ENCODE measurements at places on chromosomes 5 and 9.

DNA sequence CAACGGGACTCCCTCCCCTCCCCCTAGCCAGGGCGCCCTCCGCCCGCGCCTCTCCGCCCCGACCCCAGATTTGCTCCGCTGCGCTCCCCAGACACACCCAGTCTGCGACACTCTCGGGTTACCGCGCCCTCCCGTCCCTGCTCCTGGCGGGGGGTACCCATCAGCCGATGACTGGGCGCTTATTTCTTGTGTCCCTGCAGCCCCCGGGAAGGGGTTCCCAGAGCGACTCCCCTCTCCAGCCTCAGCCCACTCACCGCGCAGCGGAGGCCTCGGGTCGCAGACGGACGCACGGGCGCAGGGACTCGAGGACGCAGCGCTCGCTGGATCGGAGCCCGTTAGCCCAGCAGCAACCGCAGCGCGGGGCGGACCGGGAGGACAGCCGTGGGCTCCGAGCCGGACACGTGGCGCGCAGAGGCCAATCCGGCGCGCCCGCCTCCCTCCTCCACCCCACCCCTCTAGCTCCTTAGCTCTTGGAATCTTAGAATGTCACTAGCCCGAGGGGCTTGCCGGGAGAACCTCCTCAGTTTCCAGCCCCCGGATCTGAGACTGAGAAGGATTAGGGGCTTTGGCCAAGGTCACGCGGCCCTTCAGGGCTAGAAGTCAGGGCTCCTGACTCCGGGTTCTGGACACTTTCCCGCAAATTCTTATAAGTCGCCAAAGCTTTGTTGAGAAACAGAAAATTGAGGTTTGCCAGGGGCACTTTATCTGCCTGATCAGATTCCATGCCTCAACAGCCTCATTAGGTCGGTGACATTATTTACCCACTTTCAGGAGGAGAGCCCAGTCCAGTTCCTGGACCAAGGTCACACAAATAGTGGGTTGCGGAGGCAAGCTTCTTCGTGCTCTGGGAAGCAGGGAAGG is at the start of gene ANXA6:
Gene ANXA6 (minus strand): TSS at position 354 of the 861 bp plus-strand sequence. CDS start 9,878 bp downstream, outside the sequence.
- peaks cover 41% of the 10 kb centered on the region for H3K4me1 ChIP-seq
- H3K27ac ChIP-seq: peak within 1 kb of the TSS; percentile 92
- DNase-seq: peak; percentile 79
- H3K27me3 ChIP-seq: no peaks in the 10 kb centered on the region
- H3K4me3 ChIP-seq: peak within 1 kb of the TSS; percentile 92

DNA sequence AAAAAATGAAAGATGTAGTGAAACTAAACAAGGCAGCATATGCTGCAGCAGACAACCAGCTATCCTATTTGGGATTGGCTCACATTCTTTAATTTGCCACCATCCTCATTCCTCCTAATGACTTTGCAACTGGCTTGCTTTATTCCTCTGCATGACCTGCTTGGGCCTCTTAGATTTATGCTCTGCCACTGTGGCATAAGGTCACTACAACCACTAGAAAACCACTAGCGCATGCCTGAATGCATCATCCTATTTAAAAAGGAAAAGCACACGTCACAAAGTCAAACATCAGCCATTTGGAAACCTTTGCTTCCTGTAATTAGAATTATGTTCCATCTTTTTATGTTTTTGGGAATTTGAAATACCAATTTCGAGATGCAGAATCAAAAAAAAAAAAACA is 40.8 kb upstream of the CCDC152 start:
- H3K27me3 ChIP-seq: peaks cover 25% of the 10 kb centered on the region
- H3K4me1 ChIP-seq: peaks cover 12% of the 10 kb centered on the region
- H3K27ac ChIP-seq: no peak overlapping the region
- no peaks in the 10 kb centered on the region for H3K36me3 ChIP-seq
- no peak overlapping the region for H3K4me3 ChIP-seq
- no peak for DNase-seq

- no peak overlapping the region for H3K27ac ChIP-seq
- H3K27me3 ChIP-seq: no peaks in the 10 kb centered on the region
- H3K36me3 ChIP-seq: no peaks in the 10 kb centered on the region
These were observed 218.5 kb downstream of the RANBP17 start for GRCh38 chr5:171080186-171080938.

GRCh38 chr5:138597661-138598400 is 22.6 kb upstream of the HSPA9 start:
- H3K27me3 ChIP-seq: peaks cover 79% of the 10 kb centered on the region
- no peak for DNase-seq
- H3K36me3 ChIP-seq: no peaks in the 10 kb centered on the region
- H3K4me1 ChIP-seq: peaks cover 2% of the 10 kb centered on the region
- H3K4me3 ChIP-seq: no peak overlapping the region

DNA sequence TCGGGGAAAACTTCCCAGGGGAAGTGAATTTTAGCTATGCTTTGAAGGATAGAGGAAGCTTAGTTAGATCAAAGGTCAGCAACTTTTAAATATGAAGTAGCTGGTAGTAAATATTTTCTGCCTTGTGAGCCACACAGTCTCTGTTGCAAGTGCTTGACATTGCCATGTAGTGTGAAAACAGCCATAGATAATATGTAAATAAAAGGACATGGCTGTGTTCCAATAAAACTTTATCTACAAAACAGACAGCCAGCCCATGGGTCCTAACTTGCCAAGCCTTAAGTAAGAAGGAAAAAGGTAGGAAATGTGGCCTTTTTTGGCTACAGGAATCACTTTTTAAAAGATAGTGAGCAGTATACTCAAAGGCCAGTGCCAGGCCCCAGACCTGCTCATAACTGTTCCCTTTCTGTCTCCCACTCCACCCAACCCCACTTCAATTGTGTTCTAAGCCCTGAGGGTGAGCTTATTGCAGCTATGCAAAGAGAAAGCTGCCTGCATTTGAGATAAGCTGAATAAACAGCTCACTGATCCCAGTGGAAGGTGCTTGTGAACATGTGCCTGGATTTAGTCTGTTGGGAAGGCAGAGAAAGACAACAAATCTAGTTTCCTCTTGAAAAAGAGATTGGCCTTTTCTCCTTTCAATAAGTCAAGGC is 113.0 kb upstream of the TRIM32 start:
- no peaks in the 10 kb centered on the region for H3K4me1 ChIP-seq
- no peaks in the 10 kb centered on the region for H3K36me3 ChIP-seq
- H3K27me3 ChIP-seq: no peaks in the 10 kb centered on the region
- H3K27ac ChIP-seq: no peak overlapping the region
- no peak overlapping the region for H3K4me3 ChIP-seq

DNA sequence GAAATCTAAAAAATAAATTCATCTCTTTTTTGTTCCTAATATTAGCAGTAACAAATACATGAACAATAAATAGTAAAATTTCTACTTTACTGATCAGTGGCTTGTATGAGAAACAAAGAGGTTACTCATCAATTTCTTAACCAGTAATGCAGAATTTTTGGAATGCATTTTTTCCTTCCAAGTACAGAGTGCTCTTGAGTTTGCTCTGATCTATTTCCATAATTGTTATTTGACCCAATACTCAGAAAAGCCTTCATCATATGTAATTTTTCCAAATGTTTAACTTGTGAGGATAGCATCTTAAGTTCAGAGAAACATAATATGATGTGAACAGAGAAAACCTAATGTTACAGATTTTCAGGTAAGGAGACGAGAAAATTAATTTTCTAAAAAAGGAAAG is 47.3 kb downstream of the FBN2 start:
- H3K36me3 ChIP-seq: no peaks in the 10 kb centered on the region
- H3K27me3 ChIP-seq: no peaks in the 10 kb centered on the region
- H3K4me3 ChIP-seq: no peak overlapping the region

- no peak overlapping the region for H3K4me3 ChIP-seq
- H3K27me3 ChIP-seq: no peaks in the 10 kb centered on the region
These were observed 138.2 kb downstream of the MVB12B start for GRCh38 chr9:126464694-126465441.

DNA sequence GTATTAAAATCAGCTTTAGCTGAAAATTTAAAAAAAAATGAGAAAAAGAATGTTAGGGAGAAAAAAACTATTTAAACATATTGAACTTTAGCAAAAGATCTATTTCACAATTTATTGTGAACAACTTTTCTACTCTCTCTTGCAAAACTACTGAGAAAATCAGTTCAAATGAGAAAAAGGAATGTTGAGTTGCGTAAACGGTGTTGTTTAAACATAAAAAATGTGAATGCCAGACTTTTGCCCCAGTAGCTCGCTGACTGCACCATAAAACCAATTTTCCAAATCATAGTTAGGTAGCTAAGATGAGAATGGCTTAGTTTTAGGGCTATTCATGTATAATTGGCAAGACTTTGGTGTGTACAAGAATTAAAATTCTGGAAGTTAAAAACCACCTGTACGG is 13.4 kb upstream of the RAD23B start:
- H3K36me3 ChIP-seq: no peaks in the 10 kb centered on the region
- no peak for DNase-seq
- H3K4me1 ChIP-seq: no peaks in the 10 kb centered on the region
- no peak overlapping the region for H3K4me3 ChIP-seq

DNA sequence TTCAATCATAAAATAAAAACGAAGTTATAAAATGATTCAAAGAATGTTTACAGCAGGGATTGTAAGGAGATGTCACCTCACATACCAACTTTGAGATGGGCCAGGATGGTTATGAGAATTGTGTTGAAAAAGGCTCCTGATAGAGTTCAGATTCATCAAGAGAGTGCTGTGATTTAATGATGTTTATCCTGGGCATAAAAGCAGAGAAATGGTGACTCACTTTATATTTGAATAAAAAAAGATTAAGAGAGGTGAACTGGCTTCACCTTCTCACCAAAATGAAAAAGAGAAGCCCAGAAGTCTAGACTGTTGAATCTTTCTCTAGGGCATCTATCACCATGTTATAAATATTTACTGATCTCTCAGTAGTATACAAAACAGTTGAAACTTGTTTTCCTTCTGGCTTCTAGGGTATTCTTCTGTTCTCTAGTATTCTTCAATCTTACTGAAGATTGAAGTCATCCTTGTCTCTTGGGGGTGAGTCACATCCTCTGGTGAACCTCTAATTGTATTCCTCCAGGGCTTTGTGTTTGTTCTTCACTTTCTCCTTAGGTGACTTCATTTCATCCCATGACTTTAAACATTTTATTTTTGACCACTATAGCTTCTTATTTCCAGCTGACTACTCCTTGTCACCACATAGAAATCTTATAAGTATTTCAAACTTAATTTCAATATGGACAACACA is 1237.3 kb upstream of the C9orf72 start:
- no peak overlapping the region for H3K4me3 ChIP-seq
- no peaks in the 10 kb centered on the region for H3K36me3 ChIP-seq
- no peak overlapping the region for H3K27ac ChIP-seq
- DNase-seq: no peak
- no peaks in the 10 kb centered on the region for H3K4me1 ChIP-seq

DNA sequence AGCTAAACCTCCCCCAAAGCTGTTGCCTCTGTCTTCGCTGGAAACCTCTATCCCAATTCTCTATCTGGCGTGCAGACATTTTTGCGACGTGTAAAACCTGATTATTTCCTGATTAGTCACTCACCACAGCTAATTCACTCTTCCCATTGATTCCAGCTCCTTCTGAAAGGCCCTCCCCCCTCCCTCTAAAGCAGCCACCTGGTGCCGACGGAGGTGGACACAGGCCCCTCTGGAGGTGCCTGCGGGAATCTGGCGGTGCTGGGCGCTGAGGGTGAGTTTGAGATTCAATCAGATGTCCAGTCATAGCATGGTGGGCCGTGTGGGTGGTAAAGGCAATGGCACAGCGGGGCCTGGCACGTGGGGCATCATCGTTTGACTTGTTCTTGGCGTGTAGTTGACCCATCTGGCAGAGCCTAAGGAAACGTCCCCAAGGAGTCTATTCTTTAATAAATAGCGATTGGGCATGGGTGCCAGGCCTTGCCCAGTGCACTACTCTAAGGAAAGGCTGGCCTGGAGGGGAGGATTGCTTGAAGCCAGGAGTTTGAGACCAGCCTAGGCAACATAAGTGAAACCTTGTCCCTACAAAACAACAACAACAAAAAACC is 271.1 kb upstream of the MVB12B start:
- no peaks in the 10 kb centered on the region for H3K4me1 ChIP-seq
- no peak overlapping the region for H3K4me3 ChIP-seq
- H3K27me3 ChIP-seq: peaks cover 25% of the 10 kb centered on the region
- H3K27ac ChIP-seq: no peak overlapping the region

DNA sequence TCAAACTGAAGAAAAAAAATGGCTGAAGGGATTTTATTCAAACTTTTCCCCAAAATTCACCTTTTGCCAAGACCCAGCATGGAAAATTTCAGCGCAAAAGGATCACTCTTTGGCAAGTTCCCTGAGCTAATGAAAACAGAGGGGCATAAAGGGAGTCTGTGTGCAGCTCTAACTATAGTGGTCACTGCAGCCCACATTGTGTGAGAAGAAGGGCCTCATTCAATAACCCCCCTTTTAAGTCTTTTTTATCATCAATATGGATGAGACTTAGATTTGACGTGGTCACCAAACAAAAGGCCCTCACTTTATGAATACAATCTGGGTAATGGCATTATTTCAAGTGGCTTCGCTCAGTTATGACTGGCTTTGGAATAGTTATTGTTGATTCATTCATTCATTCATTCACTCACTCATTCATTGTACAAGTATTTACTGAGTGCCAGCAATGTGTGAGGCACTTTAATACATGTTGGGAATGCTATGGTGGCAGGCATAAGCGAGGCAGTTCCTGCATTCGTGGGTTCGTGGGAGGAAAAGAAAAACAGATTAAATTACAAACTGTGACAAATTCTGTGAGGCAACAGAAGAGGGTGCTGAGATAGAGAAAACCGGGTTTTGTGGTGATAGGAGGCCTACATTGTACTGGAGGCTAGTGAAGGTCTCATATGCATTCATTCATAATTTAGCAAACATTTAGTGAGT is 145.7 kb upstream of the KLF4 start:
- peaks cover 7% of the 10 kb centered on the region for H3K4me1 ChIP-seq
- H3K27me3 ChIP-seq: peaks cover 44% of the 10 kb centered on the region
- no peaks in the 10 kb centered on the region for H3K36me3 ChIP-seq
- no peak overlapping the region for H3K27ac ChIP-seq
- DNase-seq: no peak

- H3K27me3 ChIP-seq: no peaks in the 10 kb centered on the region
- H3K4me3 ChIP-seq: no peak overlapping the region
- no peak for DNase-seq
- no peaks in the 10 kb centered on the region for H3K4me1 ChIP-seq
- H3K27ac ChIP-seq: no peak overlapping the region
These were observed 500.2 kb downstream of the SPOCK1 start for GRCh38 chr5:136998854-136999357.

- peak within 1 kb of the TSS; percentile 46 for H3K27ac ChIP-seq
- H3K27me3 ChIP-seq: peaks cover 4% of the 10 kb centered on the region
- no peaks in the 10 kb centered on the region for H3K36me3 ChIP-seq
- peak within 1 kb of the TSS; percentile 74 for H3K4me3 ChIP-seq
- peaks cover 8% of the 10 kb centered on the region for H3K4me1 ChIP-seq
These were observed at the start of gene SAPCD2 for GRCh38 chr9:137070201-137070905. TSS of gene SAPCD2 (minus strand) at chr9:137070557. CDS start at chr9:137070460, 97 bp downstream.

GRCh38 chr5:17216176-17216973 is 1.1 kb upstream of the BASP1 start:
- peak overlapping the region; percentile 58 for H3K27ac ChIP-seq
- DNase-seq: peak; percentile 51
- peaks cover 3% of the 10 kb centered on the region for H3K36me3 ChIP-seq
- H3K27me3 ChIP-seq: peaks cover 60% of the 10 kb centered on the region

DNA sequence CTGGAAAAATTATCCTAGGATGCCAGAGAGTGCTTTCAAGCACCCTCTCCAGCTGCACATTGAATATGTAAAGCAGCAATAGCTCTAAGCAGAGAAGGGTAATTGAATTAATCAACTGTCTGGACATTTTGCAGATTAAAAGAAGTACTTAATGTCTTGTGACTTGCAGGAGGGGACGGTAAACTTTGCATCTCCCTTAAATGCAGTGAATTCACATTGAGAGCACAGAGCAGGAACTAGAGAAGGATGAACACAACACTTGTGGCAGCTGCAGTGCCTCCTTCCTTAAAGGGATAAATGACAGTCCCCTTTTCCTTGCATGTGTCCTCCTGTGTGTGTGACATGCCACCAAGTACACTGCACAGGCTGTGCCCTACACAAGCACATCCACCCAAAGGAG is 7.4 kb upstream of the CDK5RAP2 start:
- peaks cover 7% of the 10 kb centered on the region for H3K4me1 ChIP-seq
- no peak overlapping the region for H3K4me3 ChIP-seq
- no peaks in the 10 kb centered on the region for H3K27me3 ChIP-seq
- no peaks in the 10 kb centered on the region for H3K36me3 ChIP-seq
- DNase-seq: no peak
- H3K27ac ChIP-seq: no peak overlapping the region

Data from activated naive CD8-positive, alpha-beta T cell treated with anti-CD3 and anti-CD28 coated beads for 36 hours (primary cell).